ENCODE measurements at places on chromosomes 3 and 15.

DNA sequence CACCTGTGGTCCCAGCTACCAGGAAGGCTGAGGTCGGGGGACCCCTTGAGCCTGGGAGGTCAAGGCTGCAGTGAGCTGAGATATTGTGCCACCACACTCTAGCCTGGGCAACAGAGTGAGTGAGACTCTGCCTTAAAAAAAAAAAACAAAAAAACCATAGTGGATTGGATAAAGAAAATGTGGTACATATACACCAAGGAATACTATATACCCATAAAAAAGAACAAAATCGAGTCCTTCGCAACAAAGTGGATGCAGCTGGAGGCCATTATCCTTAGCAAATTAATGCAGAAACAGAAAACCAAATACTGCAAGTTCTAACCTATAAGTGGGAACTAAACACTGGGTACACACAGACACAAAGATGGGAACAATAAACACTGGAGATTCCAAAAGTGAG lies 20.6 kb upstream of the ARF4 start:
- no peak for DNase-seq

GRCh38 chr3:58899159-58899952 lies 150.5 kb downstream of the CFAP20DC start:
- no peak for DNase-seq

DNA sequence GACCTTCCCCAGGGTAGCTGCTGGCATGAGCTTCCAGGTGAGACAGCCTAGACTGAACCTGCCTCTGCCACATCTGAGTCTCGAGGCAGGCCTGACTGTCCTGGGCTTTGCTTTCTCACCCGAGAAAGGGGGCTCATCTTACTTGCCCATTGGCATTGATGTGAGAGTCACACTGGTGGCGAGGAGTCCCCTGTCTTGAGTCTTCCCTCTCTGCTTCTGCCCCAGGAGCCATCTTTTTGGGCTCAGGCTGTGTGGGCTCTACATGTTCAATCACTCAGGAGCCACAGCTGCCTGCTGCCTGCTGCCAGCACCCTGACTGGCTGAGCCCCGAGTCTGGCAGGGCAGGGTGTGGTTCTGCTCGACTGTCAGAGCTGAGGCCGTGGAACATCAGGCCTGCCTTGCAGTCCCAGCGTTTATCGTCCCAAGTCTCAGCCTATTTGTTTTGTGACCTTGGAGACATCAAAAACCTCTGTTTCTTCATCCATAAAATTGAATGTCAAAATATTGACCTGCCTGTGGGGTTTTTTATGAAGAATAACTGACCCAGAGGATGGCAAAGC lies 132.5 kb downstream of the DNAJB8 start:
- DNase-seq: no peak

- DNase-seq: no peak
Observed at GRCh38 chr3:192417017-192417416, 310.3 kb downstream of the FGF12 start.
